ENCODE measurements at places on chromosomes 2 and 18.

GRCh38 chr18:2547477-2548087, 23.7 kb downstream of the METTL4 start:
- DNase-seq: peak; percentile 54

- DNase-seq: no peak
Observed at GRCh38 chr2:9318461-9319337, 104.6 kb downstream of the ITGB1BP1 start.

DNA sequence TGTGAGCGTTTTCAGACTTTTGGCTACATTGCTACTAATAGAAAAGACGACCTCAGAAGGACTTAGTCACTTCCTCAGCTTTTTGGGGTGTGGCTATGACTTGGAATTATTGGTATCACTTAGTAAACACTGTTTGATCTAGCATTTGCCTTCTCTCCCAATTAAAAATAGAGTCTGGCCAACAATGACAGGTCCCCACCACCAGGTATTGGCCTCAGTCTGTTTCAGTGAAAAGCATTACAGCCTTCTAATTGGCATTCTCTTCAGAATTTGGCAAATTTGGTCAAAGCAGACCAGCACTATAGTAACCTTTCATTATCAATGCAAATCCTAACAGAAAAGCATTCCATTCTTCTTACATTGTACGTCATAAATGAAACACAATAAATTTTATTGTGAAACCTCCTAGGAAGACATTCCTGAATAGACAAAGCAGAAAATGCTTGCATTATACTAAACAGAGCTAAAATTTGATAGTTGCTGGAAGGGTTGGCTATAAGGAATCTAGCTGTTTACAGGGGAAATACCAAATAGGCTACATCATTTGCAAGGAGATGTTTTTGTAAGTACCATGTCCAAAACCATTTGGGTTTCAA, 613.9 kb downstream of the IRS1 start:
- DNase-seq: peak; percentile 91

- DNase-seq: no peak
Observed at GRCh38 chr2:8027387-8027786, 654.5 kb upstream of the ID2 start.

GRCh38 chr2:238518172-238518820, 91.6 kb downstream of the ASB1 start:
- peak; percentile 83 for DNase-seq

Data from fibroblast of skin of scalp (primary cell).